ENCODE measurements at places on chromosomes 5 and 9.

DNA sequence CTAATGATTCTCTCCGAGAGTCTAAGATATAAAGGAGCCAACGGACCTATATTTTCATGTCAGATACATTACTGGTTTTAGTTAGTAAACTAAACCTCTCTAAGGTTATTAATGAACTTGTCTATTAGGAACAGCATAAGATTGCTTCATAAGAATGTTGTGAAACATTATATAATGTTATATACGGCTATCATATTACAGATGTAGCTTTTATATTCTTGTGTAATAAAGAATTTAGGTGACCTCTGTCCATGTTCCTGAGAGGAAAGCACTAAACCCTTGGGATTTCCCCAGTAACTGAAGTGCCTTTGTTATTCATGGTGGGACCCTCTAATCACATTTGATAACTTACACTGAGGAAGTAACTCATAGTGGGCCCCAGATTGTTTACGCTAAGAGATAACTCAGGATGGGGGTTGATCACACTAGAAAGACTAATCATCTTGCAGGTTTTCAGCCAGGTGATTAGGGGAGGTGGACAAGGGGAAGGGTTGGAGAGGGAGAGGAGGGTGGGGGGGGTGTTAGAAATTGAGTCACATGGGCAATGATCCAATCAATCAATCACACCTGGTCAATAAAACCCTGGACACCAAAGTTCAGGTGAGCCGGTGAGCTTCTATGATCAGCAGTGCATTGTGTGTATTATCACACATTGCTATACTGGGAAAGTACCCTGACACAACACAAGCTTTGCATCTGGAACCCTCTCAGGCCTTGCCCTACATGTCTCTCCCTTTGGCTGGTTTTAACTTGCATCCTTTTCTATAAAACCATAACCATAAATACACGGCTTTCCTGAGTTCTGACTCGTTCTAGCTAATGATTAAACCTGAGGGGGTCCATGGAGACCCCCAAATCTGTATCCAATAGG lies 25.8 kb downstream of the ECPAS start:
- no peak for DNase-seq

DNA sequence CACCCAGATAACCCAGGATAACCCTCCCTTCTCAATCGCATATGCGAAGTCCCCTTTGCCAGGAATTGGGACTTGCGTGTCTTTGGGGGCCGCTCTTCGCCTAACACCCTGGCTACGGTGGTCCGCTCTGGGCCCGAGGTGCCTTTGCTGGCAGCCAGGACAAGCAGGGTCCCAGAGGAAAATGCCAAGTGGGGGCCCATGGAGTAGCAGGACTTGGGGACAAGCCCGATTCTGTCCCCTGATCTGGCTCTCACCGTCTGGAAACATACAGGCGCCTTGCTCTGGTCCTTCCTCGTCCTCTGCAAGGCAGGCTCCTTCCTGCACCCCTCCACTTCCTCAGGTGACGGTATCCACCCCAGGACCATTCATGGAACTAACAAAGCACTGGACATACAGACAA lies 78.1 kb upstream of the UNC5A start:
- no peak for DNase-seq

GRCh38 chr5:65012301-65012892 lies 243.7 kb downstream of the CWC27 start:
- DNase-seq, result no peak

DNA sequence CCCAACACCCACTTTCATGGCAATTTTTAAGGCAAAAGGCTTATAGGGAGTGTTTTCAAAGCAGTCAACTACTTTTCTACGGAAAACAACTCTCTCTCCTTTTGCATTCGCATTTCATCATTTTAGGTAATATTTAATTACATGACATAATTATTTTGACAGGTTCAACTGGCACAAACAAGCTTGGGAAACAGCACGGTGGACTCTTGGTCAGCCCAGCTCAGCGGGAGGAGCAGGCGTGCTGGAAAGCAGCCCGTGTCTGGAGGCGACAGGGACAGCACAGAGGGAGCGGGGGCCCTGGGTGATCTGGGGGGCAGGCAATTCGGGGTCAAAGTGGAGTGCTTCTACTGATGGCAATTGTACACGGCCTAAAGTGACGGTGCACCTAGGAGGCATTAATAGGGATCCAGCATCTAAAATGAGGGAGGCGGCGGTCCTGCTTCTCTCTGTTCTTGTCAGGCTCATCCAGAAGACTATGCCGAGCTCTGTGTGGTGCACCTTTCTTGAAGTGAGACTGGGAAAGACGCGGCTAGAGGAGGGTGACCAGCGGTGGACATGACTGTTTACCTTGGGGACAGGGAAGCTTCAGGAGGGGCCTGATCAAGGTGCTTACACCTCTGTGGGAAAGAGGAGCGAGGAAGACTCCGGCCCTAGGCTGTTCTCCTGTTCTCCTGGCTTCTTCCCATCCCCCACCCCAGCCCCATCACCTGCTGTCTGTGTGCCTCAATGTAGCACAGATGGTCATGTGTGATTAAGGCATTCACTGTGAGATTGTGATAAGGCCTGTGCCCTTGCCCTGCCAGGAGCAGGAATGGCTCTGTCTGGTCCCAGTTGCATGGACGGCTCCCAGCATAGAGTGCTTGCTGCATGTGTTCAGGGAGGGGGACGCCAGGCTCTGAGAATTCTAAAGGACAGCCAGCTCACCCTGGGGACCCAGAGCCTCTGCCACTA lies 3.4 kb downstream of the MYMK start:
- DNase-seq, result no peak

DNA sequence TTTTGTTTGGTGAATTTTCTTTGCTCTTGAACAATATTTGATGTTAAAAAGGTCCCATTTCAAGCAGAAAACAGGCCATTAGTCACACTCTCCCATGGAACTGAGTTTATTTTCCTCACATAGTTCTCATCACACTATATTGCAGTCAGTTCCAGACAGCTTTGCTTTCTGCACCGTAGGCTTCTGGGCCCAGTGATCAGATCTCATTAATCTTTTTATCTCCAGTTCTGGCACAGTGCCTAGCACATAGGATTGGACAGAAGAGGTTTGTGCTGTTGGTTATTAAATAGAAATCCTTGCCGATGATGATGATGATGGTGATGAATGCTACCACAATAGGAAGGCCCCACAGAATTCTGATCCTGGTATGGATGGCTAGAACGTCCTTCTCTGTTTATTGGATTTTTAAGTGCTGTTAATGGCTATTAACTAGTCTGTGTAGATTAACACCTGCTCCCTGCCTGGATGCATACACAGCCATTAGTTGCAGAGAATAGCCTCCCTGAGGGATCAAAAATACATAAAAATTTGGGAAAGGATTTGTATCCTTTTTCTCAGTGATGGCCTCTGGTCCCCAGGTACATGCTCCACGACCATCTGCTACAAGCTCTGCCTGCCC lies 52.0 kb upstream of the NTRK2 start:
- no peak for DNase-seq

GRCh38 chr5:173385832-173386360 lies 57.7 kb upstream of the STC2 start:
- no peak for DNase-seq

DNA sequence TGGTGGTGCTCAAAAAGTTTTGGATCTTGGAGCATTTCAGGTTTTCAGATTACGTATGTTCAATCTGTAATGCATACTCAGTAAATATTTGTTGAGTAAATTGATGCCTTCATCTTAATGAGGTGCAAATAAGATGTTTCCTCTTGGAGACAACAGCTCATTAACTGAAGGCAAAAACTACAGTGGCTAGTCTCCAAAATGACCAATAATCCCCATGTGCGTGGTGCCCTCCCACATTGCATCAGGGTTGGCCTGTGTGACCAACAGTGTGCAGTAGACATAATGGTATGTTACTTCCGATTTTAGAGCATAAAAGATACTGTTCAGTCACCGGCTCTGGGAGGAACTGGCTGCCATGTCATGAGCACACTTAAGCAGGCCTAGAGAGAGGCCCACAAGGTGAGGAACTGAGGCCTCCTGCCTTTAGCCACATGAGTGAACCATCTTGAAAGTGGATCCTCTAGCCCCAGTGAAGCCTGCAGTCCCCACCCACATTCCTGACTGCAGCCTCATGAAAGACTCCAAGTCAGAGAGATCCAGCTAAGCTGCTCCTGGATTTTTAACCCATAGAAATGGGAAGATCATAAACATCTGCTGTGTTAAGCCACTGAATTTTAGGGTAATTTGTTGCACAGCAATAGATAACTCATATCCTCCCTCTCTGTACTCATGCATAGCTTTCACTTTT lies 55.7 kb downstream of the LIFR start:
- no peak for DNase-seq

- DNase-seq, result no peak
These were observed 5.5 kb upstream of the DMRT2 start for GRCh38 chr9:1044643-1045042.

DNA sequence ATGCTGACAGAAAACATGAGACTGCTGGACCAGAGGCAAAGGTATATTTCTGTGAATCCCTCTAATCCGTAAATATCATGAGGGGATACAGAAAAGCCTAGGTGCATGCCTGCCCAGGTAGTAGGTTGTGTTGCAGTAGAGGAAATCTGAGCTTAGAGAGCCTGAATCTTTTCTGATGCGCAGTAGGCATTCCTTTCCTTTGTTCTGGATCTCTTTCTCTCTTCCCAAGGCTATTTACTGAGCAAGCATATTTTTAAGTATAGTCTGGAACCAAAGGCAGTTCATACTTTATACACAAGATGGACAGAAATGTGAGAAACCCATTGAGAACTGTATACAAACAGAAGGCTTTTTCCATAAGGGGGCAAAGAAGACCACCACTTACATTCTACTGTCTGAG lies 359.3 kb downstream of the TMEM161B start:
- DNase-seq, result no peak

DNA sequence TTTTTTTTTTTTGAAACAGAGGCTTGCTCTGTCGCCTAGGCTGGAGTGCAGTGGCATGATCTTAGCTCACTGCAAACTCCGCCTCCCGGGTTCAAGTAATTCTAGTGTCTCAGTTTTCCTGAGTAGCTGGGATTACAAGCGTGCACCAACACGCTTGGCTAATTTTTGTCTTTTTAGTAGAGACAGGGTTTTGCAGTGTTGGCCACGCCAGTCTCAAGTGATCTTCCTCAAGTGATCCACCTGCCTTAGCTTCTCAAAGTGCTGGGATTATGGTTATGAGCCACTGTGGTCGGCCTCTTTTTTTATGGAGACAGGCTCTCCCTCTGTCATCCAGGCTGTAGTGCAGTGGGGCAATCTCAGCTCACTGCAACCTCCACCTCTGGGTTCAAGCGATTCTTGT lies 82.9 kb downstream of the RAB24 start:
- DNase-seq, result no peak

GRCh38 chr9:12631866-12632265 lies 61.3 kb upstream of the TYRP1 start:
- no peak for DNase-seq

DNA sequence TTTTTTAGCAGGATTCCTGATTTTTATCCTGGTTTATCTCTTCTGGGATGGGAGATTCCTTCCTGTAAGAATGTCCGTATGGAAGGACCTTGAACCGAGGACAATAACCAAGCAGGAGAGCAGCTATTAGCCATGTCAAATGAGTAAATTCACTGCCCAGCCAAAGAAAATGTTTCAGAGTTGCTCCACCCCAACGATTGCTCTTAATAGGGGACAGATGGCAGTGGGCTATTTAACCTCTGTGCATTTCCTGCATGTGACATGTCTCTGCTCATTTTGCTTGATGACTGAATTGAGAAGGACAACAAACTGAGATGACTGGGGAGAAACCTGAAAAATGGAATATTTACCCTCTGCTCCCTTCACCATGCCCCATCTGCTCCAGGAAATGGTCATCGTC lies 479.9 kb upstream of the ZNF462 start:
- no peak for DNase-seq

DNA sequence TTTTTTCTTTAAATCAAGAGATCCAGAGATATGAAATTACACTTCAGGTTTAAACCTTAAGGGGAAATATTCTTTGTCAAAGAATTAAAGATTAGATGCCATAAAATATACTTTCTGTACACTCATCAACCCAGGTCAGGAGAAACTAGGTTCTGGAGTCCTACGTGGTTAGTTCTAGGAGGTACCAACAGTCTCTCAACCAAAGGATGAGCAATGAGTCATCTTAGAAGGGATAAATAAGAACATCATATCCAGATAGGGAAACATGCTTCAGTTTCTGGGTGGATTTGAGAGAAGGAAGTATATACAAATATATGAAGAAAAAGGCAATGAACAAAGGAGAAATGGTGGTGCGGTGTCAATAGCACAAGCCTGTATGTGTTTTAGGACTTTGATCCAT lies 98.2 kb downstream of the CSNK1G3 start:
- DNase-seq, result no peak

DNA sequence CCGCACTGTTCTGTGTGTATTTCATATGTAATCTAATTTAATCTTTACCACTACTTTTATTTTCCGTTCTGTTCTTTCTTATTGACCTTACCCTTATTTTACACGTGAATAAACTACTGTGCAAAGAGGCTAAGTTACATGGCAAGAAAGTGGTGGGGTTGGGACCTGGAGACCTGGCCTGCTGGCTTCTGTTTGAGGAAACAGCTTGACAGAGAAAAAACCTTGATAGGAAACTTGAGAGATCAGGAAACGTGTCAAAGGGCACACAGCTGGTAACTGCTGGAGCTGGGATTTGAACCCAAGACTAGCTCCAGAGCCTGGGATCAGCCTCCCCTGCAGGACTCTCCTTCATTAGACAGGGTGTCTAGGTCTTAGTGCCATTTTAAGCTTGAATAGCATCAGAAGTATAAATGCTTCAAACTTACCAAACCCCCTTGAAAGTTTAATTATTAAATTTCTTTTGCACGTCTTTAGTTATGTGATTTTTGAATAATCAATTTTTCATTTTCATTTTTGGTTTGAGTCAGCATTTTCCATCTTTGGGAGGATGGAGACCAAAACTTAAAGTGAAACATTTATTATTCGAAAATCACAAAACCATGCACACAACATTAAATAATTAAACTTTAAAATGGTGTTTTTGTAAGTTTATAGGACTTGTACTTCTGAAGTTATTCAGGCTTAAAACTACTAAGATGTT lies 129.5 kb downstream of the RGS3 start:
- DNase-seq, result no peak

DNA sequence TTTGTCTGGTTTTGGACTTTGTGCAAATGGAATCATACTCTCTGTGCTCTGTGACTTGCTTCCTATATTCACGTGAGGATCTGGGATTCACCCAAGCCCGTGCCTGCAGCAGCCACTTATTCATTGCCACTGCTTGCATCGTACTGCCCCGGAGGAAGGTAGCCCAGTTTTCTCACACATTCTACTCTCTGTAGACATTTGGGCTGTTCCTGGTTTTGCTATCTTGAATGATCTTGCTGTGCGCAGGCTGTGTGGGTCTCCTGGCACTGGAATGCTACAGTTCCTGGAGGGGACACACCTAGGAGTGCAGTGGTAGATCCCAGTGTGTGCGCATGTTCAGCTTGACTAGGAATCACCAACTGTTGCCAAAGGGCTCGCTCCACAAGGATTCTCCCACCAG lies 99.2 kb upstream of the BOD1 start:
- DNase-seq, result no peak

DNA sequence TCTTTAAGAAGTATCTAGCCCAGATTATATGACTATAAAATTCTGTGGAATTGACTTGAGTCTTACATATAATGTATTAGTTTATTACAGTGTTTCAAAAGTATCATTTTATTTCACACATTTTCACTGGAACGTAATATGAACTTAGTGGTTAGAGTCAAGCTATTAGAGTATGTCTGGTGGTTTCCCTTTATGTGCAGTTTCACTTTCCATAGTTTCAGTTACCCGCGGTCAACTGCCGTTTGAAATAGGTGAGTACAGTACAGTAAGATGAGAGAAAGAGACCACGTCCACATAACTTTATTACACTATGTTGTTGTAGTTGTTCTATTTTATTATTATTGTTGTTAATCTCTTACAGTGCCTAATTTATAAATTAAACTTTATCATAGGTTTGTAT lies 50.5 kb downstream of the COMMD10 start:
- DNase-seq, result no peak

- DNase-seq, result no peak
These were observed 2.9 kb upstream of the PTGER4 start for GRCh38 chr5:40676613-40677343.

Measured in GDM1 (cell line).